ENCODE measurements at places on chromosomes 4 and X.

GRCh38 chr4:117968606-117969005 is 65.7 kb upstream of the NDST3 start:
- DNase-seq = no peak

DNA sequence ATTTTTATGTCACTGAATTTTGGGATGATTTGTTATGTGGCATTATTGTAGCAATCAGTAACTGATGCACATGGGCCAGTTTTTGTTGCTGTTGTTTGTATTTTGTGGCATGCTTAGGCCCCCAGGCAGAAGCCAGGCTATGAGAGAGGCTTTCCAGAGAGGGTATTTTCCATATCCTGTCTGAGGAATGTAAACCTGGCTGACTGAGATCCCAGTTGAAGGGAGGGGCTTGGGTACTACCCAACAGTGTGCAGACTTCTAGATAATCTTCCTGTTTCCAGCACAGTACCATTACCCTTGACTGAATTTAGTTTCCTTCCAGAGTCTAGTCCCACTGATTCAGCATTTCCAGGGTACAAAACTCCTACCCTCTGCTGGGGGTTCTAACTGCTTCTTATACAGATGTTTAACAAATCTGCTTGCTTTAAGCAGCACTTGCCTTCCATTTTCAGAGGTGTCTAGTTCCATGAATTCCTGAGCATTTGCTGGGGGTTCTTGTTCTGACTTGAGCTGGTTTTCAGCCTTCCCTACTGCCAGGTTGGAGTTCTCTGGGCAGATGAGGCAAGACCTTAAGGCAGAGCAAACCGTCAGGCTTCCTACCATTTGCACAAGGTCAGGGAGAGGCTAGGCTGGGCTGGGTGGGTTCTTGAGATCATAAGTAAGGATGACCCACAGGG is 104.7 kb upstream of the EGFL6 start:
- DNase-seq = no peak

GRCh38 chr4:15366721-15367120 is 61.1 kb upstream of the C1QTNF7 start:
- no peak for DNase-seq

DNA sequence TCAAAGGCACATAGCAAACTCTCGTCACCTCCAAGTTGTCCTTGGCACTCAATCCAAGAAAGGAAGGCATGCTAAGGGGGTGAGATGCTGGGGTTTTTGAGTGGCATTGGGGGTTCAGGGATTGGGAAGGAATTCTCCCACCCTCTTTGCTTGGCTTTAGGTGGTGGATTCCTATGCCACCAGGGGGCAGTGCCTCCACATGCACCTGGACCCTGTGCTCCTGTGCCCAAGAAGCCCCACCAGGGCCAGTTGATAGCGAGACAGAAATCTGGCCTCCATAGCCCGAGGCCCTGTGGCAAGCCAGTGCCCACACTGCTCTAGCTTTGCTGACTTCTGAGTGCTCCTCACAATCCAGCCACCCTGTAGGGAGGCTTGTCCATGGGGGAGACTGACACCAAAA is 2.0 kb upstream of the FATE1 start:
- DNase-seq = no peak

- no peak for DNase-seq
Observed at GRCh38 chrX:69016293-69016941, 148.8 kb downstream of the PJA1 start.

DNA sequence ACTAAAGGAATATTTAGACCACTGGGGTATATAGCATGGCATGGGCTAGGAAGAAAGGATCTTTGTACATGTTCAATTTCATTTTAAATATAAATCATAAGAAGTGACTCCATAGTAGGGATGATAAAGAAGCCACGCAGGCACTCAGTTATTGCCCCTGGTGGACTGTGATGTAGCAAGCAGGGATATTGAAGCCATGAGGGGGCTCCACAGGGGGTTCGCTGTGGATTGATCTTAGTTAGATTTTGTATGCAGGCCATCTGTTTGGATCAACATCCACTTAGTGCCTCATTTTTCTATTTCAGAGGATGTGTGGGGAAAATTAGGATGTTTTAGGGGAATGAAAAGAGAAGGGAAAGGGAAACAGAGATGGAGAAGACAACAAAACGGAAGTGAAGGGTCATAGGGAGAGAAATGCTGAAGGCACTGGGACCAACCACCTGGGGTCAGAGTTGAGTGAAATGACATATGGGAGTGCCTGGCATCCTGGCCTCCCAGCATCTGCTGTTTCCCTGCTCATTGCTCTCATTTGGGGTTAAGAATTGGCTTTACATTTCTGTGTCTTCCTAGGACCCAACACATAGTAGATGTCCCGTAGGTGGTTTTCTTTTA is 11.2 kb upstream of the FREM3 start:
- DNase-seq = no peak

- no peak for DNase-seq
Observed at GRCh38 chrX:153537526-153538295, 20.3 kb downstream of the ATP2B3 start.

- no peak for DNase-seq
Observed at GRCh38 chrX:17824980-17825379, 36.1 kb downstream of the RAI2 start.

GRCh38 chr4:48944756-48945241 is 38.2 kb upstream of the OCIAD2 start:
- DNase-seq = no peak

DNA sequence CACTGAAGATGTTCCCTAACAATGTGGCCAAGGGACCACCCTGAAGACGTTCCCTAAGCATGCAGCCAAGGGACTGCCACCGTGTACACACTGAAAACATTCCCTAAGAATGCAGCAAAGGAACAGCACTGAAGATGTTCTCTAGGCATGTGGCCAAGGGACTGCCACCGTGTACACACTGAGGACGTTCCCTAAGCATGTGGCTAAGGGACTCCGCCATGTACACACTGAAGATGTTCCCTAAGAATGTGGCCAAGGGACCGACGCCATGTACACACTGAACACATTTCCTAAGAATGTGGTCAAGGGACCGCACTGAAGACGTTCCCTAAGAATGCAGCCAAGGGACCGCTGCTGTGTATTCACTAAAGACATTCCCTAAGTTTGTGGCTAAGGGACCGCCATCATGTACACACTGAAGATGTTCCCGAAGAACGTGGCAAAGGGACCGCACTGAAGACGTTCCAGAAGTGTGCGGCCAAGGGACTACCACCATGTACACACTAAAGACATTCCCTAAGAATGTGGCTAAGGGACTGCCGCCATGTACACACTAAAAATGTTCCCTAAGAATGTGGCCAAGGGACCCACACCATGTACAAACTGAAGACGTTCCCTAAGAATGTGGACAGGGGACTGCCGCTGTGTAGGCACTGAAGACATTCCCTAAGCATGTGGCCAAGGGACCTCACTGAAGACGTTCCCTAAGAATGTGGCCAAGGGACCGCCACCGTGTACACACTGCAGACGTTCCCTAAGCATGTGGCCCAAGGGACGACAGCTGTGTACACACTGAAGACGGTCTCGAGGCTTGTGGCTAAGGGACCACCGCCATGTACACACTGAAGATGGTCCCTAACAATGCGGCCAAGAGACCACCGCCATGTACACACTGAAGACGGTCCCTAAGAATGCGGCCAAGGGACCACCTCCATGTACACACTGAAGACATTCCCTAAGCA is 54.8 kb downstream of the DHRSX start:
- DNase-seq = no peak

- no peak for DNase-seq
Observed at GRCh38 chr4:5715357-5715756, 4.4 kb downstream of the EVC start.

GRCh38 chr4:7332216-7333023 is 102.3 kb downstream of the PSAPL1 start:
- DNase-seq = no peak

GRCh38 chrX:42531441-42531840 is 246.5 kb downstream of the PPP1R2C start:
- no peak for DNase-seq

GRCh38 chr4:84258905-84259830 is 239.9 kb downstream of the NKX6-1 start:
- DNase-seq = no peak

DNA sequence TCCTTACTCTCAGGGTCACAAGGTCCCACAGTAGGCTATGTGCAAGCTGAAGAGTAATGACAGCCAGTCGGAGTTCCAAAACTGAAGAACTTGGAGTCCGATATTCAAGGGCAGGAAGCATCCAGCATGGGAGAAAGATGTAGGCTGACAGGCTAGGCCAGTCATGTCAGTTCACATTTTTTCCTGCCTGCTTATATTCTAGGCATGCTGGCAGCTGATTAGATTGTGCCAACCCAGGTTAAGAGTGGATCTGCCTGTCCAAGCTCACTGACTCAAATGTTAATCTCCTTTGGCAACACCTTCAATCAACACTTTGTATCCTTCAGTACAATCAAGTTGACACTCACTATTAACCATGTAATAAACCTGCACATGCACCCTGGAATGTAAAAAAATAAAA is 960.9 kb upstream of the HS3ST1 start:
- DNase-seq = no peak

DNA sequence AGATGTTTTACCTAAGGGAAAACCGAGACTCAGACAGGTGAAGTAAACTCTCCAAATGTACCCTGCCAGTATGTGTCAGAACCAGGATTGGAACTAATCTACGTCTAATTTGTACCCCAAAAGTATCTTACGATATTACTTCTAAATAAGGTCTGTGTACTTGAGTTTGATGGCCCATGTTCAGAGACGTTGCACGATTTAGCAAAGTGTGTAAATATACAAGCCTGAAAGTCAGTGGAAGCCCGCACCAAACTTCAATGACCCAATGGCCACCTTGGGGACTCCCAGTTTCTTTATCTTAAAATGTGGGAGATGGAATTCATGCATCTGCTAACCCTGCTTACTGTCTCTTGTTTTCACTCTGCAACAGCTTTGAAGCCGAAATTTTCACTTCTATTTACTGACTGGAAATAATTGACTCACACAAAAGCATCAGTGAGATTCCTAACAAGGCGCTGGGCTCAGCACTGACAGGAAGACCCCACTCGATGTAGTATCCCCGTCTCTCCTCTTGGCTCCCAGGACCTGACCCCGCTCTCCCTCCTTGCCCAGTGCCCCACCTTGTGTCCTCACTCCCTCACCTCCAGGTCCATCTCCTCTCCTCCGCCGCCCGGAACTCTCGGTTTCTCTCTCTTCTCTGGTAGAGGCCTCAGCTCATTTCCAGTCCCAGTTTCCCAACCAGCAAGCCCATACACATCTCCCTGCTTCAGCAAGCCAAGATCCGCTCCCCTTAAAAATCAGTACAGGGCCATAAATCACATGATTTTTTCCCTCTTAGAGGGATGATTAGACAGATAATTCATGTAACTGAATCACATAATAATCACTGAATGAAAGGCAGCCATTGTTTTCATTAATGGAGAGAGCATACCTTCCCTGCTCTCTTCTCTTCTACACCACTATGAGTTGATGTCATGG is 42.8 kb downstream of the ENPP6 start:
- DNase-seq = no peak

DNA sequence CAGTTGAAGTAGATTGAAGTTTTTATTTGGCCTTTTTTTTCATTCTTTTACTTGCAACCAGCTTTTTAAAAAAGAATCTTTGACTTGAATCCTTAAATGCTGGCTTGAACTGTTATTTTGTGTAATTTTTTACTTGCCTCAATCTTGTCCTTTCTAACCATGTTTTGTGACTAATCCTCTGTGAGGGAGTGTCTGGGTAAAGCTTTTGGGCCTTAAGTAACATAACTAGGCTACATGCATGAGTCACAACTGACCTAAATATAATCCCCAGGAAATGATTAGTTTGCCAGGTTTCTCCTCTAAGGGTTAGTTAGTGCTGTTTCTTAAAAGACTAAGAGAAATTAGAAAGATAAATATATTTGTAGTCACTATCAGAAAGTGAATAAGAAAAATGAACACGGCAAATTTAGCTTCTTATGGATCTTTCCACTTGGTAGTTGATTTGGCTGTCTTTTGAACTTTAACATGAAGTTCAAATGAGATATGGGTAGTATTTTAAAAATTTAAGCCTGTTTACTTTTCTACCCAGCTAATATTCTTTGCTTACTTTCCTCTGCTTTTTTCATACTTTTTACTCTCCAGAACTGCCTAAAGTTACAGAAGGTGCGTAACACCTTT is 13.0 kb downstream of the EXOC1 start:
- no peak for DNase-seq

DNA sequence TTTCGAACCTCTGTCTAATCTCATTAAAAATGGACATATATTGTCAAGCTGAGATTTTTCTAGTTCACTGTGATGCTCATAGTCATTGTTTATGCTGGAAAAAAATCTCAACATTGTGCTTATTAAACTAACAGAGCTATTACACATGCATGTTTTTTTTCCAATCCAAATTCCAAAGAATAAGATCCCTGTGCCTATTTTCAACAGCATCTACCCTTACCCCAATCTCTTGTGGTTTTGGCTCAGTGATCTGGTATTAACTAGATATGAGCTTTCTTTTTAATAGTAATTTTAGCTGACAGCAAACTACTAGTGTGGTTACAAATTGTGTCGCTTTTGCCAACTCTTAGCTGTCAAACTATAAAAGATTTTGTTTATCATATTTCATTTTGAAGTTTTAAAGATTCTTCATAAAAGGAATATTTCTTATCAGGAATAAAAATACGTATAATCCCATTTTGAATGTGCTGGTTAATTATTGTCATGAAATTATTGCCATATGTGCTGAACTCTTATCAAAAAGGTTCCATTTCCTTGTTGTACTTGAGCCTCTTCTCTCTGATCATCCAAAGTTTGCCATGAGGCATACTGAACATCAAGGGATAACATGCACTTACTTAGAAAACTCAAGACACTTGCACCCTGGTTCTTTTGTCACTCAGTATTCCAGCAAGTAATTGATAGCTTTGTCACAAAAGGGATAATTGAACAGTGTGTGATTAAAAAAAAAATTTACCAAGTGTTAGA is 241.2 kb downstream of the ARHGAP24 start:
- no peak for DNase-seq

GRCh38 chrX:100659431-100660137 is 15.6 kb downstream of the SRPX2 start:
- no peak for DNase-seq

- DNase-seq = no peak
Observed at GRCh38 chrX:38817004-38817703, 15.9 kb downstream of the MID1IP1 start.

DNA sequence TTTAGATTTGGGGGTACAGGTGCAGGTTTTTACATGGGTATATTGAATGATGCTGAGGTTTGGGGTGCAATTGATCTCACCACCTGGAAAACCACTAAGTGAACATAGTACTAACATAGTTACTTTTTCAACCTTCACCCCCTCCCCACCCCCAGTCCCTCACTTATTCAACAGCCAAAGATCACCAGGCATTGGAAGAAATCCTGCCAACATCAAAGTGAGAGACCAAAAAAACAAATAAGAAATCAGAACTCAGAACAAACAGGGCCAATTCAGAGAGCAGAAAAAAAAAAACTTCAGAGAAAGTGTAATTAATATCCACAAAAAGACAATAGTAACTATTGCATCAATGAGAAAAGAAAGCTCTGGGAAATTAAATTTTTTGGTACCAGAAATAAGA is 20.5 kb upstream of the LAP3 start:
- no peak for DNase-seq

GRCh38 chrX:53239474-53239873 is 14.5 kb upstream of the KDM5C start:
- DNase-seq = no peak

GRCh38 chrX:63809173-63809572 is 24.2 kb upstream of the ARHGEF9 start:
- peak; percentile 6 for DNase-seq

GRCh38 chr4:179486570-179487335 is 2044.5 kb upstream of the AGA start:
- DNase-seq = no peak

GRCh38 chrX:5958523-5958922 is 270.1 kb downstream of the NLGN4X start:
- no peak for DNase-seq

Data from left renal cortex interstitium (tissue), 4 donors.